ENCODE measurements at places on chromosomes 1 and 21. TPM values are rescaled to one million over a fixed set of nuclear protein-coding genes. Genes with fewer than 3 reads are reported as not detected.

GRCh38 chr1:169594391-169594790, 8.1 kb upstream of the F5 start:
- H3K36me3 ChIP-seq = no peaks in the 10 kb centered on the region
- H3K27me3 ChIP-seq = peaks cover 16% of the 10 kb centered on the region
- no peak for DNase-seq
- no peak overlapping the region for H3K4me3 ChIP-seq

Gene FAM72D
- total RNA-seq = 1.3 TPM

Gene SPRR1B
- total RNA-seq = 112 TPM

Gene EPHA8
- 0.64 TPM for total RNA-seq

- peaks cover 49% of the 10 kb centered on the region for H3K36me3 ChIP-seq
- peaks cover 22% of the 10 kb centered on the region for H3K4me1 ChIP-seq
- no peak for DNase-seq
- no peak overlapping the region for H3K4me3 ChIP-seq
- H3K27me3 ChIP-seq = no peaks in the 10 kb centered on the region
Observed at GRCh38 chr1:45563843-45564242, 13.2 kb downstream of the AKR1A1 start.

GRCh38 chr21:29557200-29557599, 258.5 kb downstream of the BACH1 start:
- H3K27me3 ChIP-seq = no peaks in the 10 kb centered on the region
- H3K27ac ChIP-seq = no peak overlapping the region
- no peak for DNase-seq
- H3K36me3 ChIP-seq = no peaks in the 10 kb centered on the region
- H3K4me1 ChIP-seq = no peaks in the 10 kb centered on the region
- no peak overlapping the region for H3K4me3 ChIP-seq

GRCh38 chr1:19203440-19203839, 6.6 kb downstream of the UBR4 start:
- H3K36me3 ChIP-seq = peaks cover 17% of the 10 kb centered on the region
- no peak for DNase-seq
- H3K4me1 ChIP-seq = peaks cover 45% of the 10 kb centered on the region

Gene IL20
- total RNA-seq = 0.76 TPM

Gene AQP10
- 0.26 TPM for total RNA-seq

DNA sequence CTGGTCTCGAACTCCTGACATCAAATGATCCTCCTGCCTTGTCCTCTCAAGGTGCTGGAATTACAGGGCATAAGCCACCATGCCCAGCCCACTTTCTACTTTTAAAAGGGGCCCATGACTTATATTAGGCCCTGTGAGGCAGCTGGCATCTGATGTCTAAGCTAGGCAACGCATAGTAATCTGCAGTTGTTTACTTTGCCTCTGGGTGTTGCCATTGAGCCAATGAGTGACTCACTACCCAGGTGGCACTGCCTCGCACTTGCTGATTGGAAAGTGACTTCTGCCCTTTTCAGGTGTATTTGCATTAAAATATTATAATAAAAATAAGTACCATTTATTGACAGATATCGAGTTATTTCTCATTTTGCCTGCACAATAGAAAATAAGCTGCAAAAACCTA, 84.9 kb downstream of the KIF14 start:
- no peak for DNase-seq
- H3K4me1 ChIP-seq = no peaks in the 10 kb centered on the region
- no peaks in the 10 kb centered on the region for H3K36me3 ChIP-seq
- no peak overlapping the region for H3K4me3 ChIP-seq
- no peaks in the 10 kb centered on the region for H3K27me3 ChIP-seq

DNA sequence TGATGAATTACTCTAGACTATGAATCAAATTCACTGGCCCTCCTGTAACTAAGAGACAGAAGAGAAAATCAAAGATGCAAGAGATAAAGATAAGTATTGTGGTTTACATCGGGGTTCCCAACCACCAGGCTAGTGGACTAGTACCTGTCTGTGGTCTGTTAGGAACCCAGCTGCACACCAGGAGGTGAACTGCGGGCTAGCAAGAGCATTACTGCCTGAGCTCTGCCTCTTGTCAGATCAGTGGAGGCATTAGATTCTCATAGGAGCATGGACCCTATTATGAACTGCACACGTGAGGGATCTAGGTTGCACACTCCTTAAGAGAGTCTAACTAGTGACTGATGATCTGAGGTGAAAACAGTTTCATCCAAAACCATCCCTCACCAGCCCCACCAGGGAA, 58.9 kb upstream of the DUSP10 start:
- DNase-seq = no peak
- no peak overlapping the region for H3K4me3 ChIP-seq
- no peaks in the 10 kb centered on the region for H3K4me1 ChIP-seq
- H3K27me3 ChIP-seq = no peaks in the 10 kb centered on the region

DNA sequence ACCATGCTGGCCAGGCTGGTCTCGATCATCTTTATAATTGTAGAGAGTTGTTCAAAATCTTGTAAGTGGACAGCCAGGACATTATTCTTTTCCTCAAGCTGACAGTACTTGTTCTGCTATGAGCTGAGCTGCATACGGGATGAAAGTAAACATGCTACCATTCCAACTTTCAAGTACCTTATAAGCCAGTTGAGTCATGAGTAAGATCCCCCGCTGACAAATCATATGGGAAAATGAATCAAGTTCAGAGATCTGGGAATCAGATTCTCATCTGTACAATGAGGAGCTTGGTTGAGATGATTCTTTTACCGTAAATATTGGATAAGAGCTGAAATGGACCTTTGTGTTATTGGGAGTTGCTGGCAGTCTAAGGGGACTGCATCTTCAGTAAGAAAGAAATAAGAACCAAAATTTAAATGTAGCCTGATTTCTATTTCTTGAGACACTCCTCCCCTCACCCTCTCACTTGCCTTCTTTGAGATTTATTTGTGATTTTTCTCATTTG, 62.7 kb downstream of the CENPF start:
- no peaks in the 10 kb centered on the region for H3K4me1 ChIP-seq
- H3K4me3 ChIP-seq = no peak overlapping the region
- no peaks in the 10 kb centered on the region for H3K36me3 ChIP-seq
- no peak overlapping the region for H3K27ac ChIP-seq

- no peaks in the 10 kb centered on the region for H3K27me3 ChIP-seq
- no peak for DNase-seq
Observed at GRCh38 chr1:152745289-152745704, 12.5 kb upstream of the KPRP start.

DNA sequence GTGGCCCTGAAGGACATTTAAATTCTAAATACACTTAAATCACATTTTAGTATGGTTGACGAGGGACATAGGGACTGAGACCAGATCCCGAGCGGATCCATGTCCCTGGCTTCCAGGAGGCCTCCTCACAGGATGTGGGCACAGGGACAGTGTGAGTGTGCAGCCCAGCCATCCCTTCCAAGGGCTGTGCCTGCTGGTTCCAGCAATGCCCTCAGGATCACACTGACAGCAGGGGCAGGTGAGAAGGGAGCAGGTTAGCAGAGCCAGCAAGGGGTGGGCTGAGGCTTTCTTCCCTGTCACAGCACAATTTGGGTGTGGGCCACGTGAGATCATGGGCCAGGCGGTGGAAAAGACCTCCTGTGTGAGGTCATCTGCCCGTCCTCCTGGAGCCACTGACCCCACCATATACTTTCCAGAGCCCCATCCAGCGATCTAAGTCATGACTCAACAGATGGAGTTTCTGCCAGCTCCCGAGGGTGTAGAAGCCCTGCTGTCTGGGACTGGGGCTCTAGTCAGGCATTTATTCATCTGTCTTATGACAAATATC, 37.0 kb upstream of the PRSS38 start:
- no peak overlapping the region for H3K27ac ChIP-seq
- no peak overlapping the region for H3K4me3 ChIP-seq
- H3K36me3 ChIP-seq = peaks cover 26% of the 10 kb centered on the region
- H3K27me3 ChIP-seq = no peaks in the 10 kb centered on the region

DNA sequence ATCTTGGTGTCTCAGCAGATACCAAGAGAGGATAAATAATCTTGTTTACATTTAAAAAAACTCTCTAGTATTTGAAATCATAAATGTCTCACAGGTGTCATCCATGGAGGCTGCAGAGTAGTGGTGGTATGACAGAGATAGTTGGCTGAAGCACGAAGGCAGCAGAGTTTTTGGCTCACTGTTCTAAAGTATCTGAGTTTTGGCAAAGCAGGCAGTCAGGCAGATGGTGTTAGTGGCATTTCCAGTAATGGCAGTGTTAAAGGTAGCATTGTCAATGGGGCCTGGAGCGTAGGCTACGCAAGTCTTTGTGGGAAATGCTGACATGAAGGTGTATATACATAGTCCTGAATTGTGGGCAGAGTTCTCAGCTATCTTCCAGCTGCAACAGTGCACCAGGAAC, 68.5 kb upstream of the HSD17B7 start:
- no peaks in the 10 kb centered on the region for H3K4me1 ChIP-seq
- H3K27ac ChIP-seq = no peak overlapping the region
- H3K36me3 ChIP-seq = no peaks in the 10 kb centered on the region
- no peak overlapping the region for H3K4me3 ChIP-seq
- DNase-seq = no peak

DNA sequence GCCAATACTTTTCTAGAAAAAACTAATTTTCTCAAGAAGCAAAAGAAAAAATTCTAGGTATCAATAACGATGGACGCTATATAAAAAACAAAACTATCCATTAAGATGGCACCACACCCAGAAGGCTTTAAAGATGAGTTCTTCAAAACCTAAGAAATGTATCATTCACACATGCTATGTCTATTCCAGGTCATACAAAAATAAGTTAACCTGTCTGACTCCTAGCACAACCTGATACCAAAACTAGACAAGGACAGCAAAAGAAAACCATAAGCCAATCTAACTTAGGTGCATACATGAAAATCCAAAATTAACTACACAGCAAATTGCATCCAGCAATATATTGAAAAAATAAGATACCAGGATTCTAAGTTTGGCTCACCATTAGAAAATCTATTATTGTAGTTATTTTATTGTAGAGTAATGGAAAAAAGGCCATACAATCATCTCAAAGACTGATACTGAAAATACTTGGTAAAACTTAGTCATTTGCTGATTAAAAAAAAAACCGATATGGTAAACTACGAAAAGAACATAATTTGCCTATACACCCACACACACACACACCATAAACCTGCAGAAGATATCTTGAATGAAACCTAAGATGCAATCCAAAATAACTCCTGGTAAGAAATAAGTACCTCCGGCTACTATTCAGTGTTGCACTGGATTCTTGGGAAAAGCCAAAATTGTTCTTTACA, 55.0 kb downstream of the TRAF5 start:
- peaks cover 22% of the 10 kb centered on the region for H3K4me1 ChIP-seq
- H3K27me3 ChIP-seq = no peaks in the 10 kb centered on the region
- no peak for DNase-seq
- no peaks in the 10 kb centered on the region for H3K36me3 ChIP-seq

Gene ATF6
- 28.8 TPM for total RNA-seq

DNA sequence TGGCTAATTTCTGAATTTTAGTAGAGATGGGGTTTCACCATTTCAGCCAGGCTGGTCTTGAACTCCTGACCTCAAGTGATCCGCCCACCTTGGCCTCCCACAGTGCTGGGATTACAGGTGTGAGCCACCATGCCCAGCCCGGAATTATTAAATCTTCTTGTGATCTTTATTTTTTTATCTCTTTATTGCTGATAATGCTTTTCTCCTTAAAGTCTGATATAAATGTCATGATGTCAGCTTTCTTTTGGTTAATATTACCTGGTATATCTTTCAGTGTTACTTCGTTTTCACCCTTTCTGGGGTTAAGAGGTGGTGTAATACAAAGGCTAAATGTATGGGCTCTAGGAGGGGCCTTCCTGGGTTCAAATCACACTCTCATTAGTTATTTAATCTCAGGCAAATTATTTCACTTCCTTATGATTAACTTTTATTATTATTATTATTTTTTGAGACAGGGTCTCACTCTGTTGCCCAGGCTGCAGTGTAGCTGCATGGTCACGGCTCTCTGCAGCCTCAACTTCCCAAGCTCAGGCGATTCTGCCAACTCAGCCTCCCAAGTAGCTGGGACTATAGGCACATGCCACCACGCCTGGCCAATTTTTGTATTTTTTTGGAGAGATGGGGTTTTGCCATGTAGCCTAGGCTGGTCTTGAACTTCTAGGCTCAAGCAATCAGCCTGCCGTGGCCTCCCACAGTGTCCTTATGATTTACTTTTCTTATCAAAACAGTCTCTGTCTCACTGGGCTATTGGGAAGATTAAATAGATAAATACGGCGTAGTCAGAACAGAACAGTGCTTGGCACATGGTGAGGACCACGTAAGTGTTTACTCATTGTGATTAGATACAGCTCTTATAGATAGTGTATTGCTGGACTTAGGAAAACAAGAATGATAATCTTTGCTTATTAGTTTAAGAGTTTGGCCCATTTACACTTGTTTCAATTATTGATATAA, 216.5 kb downstream of the URB2 start:
- H3K27me3 ChIP-seq = no peaks in the 10 kb centered on the region
- no peaks in the 10 kb centered on the region for H3K36me3 ChIP-seq
- H3K4me1 ChIP-seq = peaks cover 17% of the 10 kb centered on the region
- H3K4me3 ChIP-seq = no peak overlapping the region

GRCh38 chr1:52334906-52335528, 31.0 kb downstream of the CC2D1B start:
- H3K27me3 ChIP-seq = no peaks in the 10 kb centered on the region
- peaks cover 33% of the 10 kb centered on the region for H3K36me3 ChIP-seq
- H3K4me3 ChIP-seq = no peak overlapping the region
- H3K4me1 ChIP-seq = no peaks in the 10 kb centered on the region

DNA sequence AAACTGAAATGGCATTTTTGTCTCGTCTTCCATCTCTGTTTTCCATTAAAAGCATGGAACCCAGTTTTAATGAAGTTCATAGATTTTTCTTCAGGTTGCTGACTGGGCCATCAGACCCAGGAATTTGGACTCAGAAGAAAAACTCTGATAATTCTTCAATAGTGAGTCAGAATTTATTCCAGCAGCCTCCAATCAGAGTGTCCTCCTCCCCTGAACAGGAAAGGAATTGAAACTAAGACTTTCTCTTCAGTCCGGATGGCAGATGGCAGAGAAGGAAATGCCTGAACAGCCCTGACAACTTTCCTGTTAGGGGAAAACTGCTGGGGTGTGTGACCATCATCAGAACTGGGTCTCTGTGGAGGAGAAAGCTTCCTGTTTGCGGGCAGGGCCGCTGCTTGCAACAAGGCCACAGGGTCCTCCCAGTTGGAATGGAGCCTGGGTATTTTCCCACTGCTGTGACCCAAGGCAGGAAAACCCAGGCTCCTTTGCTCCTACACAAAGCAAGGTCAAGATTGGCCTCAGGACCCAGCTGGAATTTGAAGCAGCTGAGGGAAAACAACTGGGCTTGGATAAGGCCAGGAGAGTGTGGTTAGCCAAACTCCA, 20.7 kb downstream of the CD34 start:
- peak; percentile 86 for DNase-seq
- peaks cover 5% of the 10 kb centered on the region for H3K36me3 ChIP-seq
- no peaks in the 10 kb centered on the region for H3K27me3 ChIP-seq

DNA sequence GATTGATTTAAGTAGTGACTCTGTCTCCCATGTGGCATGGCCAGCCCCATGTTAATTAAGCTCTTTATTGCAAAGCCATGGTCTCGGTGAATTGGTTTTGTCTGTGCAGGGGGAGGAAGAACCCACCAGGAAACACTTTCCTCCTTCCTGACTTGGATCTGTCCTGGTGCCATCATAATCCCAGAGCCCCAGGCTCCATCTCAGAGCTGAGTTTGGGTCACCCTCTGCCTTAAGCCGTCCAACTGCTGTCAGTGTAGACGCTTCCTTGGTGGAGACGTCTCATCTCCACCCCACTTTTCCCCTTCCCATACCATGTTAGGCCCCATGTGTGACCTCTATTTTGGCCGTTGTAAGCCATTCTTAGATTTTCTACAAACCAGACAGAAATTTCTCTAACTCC, 36.0 kb upstream of the COL6A2 start:
- no peaks in the 10 kb centered on the region for H3K36me3 ChIP-seq
- DNase-seq = no peak
- peak overlapping the region; percentile 70 for H3K27ac ChIP-seq
- H3K27me3 ChIP-seq = peaks cover 7% of the 10 kb centered on the region
- H3K4me3 ChIP-seq = no peak overlapping the region

Measured in suprapubic skin (tissue), 4 donors.